ENCODE measurements at places on chromosomes 2 and 18.
A peak's percentile ranks its signal among the peaks of the same experiment; 100 is the strongest.

- peak; percentile 43 for DNase-seq
Measured at GRCh38 chr2:127740665-127741288, 39.5 kb downstream of the SFT2D3 start.

- DNase-seq = no peak
Measured at GRCh38 chr2:232779934-232780333, 3.6 kb upstream of the KCNJ13 start.

DNA sequence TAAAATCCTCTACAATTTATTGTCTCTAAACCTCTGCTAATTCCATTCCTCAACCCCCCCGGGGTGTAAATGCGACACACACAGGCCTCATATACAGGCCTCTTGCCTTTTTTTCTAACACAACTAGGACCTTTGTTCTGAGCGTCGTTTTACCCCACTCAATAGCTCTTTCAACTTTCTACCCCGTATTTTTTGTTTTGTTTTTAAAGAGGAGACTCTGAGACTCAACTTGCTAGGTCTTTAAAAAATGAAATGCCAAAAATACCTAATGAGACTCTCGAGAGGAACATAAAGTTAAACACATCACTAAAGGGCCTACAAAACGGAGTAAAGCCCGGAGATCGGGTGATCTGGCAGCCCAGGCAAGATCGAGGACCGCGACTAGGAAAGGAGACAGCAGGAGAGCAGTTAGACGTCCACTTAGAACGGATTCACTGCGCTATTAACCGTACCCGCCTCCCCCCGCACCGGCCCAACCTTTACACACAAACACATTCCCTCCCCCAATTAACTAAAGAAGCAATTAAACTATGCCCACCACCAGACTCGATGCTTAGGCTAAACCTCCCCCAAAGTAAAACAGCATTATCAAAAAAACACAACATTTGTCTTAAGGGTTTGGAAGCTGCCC, 1.7 kb downstream of the TRIP12 start:
- DNase-seq = no peak

- DNase-seq = no peak
Measured at GRCh38 chr2:210227290-210228088, 2.2 kb upstream of the ACADL start.

DNA sequence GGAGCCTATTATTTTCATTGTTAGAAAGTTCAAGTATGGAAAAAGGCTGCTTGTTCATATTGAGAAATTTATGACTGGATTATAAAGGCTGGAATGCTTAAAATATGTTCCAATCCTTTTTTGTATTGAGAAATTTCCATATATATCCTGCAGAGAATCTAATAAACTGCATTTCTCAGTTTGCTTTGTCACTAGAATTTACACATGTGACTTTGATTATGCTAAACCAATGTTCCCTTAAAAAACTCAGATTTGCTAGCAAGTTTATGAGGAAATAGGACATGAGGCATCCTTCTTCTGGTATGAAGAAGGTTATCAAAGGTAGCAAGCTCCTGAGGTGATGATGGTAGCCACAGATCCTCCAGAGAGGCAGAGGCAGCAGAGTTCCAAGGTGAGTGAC, 29.2 kb upstream of the DSEL start:
- DNase-seq = no peak

GRCh38 chr2:220845766-220846273, 726.3 kb downstream of the EPHA4 start:
- DNase-seq = no peak

DNA sequence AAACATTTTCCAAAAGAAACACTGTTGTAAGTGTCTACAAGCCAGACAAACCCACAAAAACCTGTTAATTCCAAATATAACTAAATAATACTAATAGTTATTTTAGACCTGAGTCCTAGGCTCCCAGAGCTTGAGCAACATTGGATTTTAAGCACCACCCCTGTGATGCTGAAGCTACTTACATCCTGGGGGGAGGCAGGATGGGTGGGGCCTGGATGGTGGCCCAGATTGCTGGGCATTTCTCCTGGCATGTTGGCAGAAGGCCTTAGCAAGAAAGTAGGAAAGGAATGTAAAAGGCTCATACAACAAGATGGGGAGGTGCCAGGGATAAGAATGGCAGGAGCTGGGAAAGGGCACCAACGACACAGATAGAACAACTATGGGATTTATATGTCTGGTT, 50.7 kb upstream of the OTX1 start:
- DNase-seq = no peak

GRCh38 chr2:170222298-170222697, 44.4 kb downstream of the MYO3B start:
- DNase-seq = no peak

GRCh38 chr2:102442967-102443828, 20.2 kb downstream of the IL18RAP start:
- DNase-seq = no peak

DNA sequence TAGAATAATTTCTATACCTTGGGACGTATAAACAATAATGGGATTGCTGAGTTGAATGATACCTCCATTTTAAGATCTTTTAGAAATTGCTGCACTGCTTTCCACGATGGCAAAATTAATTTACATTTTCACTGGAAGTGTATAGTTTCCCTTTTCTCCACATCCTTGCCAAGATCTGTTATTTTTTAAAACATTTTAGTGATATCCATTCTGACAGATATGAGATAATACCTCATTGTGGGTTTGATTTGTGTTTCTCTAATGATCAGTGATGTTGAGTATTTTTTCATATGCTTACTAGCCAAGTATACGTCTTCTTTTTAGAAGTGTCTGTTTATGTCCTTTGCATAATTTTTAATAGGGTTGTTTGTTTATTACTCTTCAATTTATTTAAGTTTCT, 908.5 kb upstream of the CNTNAP5 start:
- no peak for DNase-seq

DNA sequence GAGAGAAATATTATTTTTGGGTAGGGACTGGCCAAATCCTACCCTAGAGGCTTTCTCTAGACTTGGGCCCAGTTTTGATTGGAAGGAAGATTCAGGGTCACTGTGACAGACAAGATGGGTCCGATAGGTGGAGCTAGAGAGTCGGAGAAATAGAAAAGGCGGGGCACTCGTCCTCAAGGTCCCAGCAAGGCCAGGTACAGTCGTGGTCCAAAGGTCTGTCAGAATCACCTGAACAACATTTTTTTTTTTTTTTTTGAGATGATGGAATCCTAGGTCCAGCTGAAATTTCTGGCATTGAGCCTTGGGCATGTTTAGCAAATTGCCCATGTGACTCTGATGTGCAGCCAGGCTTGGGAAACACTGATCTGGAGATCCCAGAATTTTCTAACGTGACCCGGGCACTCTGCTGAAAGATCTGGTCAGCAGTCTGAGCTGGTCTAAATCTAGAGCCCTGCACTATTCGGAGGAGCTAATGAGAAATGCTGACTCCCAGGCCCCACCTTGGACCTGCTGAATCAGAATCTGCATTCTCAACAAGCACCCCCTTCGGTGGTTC, 23.0 kb upstream of the NTSR2 start:
- DNase-seq = peak; percentile 64

DNA sequence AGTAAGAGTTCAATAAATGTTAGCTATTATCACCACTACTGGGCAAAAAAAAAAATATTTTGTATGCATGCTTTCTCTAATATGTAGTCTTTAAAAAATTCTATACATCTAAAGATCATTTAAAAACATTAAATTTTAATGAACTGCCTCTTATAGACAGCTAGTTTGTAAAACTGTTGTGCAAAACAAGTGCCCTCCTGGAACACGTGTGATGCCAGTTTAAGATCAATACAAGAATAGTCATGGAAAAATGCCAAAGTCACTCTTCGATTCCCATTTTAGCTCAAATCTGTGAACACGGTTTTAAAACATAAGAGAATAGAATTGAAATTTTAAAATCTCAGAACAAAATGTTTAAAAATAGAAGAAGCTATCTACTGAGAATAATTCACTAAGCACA, 242.5 kb upstream of the SMAD7 start:
- no peak for DNase-seq

GRCh38 chr2:26175466-26176278, 2.8 kb downstream of the GAREM2 start:
- DNase-seq = no peak

GRCh38 chr2:43114210-43114609, 112.2 kb downstream of the ZFP36L2 start:
- no peak for DNase-seq

DNA sequence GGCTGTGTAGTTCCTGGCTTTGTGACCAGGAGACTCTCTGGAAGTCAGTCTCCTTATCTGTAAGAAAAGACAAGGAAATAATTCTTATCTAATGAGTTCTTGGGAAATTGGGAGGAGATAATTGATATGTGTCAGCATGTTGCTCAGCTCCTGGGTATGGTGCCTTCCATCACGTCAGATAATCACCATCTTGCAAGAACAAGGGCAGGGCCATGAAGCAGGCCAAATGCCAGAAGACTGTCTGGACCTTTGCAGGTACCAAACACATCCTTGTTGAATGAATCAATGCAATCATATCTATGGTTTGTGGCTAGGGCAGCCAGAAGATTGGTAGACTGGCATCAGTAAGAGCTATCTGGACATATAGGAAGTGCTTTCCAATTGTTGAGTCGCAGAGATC, 473.5 kb downstream of the TNS1 start:
- DNase-seq = no peak

GRCh38 chr2:45708501-45708900, 57.0 kb downstream of the PRKCE start:
- DNase-seq = no peak

- no peak for DNase-seq
Measured at GRCh38 chr18:61420218-61420885, 87.1 kb downstream of the CDH20 start.

DNA sequence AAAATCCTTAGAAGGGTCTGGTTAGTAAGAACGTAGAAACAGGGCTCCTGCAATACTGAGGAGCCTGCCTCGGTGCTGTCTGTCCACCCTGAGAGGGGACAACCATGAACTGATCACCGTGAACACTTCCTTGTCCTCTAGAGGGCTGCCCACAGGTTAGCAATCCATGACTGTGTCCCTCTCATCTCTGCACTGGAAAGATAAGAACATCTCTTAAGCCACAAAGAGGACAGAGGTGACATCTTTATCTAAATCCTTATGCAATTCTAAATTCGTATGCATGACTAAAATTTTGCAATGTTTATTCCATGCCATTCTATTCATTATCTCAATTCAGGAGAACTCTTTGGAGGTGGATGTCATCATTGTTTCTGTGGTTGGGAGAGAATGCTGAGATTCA, 12.8 kb downstream of the EFR3B start:
- DNase-seq = no peak

DNA sequence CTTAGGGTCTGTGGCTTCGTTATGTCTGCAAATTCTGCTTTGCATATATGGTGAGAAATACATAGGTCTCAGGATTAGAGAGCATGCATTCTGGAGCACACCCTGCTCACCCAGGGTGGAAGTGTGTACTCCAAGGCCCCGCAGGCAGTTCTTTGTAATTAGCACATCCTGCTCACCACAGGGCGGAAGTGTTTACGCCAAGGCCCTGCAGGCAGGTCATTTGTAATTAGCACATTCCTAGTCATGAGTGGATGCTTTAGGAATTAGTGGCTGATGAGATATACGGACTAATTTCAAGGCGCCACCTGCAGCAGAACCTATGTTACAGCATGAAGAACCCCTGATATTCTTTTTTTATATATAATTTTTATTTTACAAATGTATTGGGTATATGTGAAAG, 4.2 kb downstream of the ALLC start:
- no peak for DNase-seq

- DNase-seq = no peak
Measured at GRCh38 chr2:148586522-148587128, 57.9 kb upstream of the EPC2 start.

GRCh38 chr2:134392442-134393074, 138.7 kb downstream of the MGAT5 start:
- DNase-seq = no peak

Measured in NCI-H1417 treated with DMSO at 0.1 percent for 48 hours (cell line).